ENCODE measurements at places on chromosomes 5 and 9.

DNA sequence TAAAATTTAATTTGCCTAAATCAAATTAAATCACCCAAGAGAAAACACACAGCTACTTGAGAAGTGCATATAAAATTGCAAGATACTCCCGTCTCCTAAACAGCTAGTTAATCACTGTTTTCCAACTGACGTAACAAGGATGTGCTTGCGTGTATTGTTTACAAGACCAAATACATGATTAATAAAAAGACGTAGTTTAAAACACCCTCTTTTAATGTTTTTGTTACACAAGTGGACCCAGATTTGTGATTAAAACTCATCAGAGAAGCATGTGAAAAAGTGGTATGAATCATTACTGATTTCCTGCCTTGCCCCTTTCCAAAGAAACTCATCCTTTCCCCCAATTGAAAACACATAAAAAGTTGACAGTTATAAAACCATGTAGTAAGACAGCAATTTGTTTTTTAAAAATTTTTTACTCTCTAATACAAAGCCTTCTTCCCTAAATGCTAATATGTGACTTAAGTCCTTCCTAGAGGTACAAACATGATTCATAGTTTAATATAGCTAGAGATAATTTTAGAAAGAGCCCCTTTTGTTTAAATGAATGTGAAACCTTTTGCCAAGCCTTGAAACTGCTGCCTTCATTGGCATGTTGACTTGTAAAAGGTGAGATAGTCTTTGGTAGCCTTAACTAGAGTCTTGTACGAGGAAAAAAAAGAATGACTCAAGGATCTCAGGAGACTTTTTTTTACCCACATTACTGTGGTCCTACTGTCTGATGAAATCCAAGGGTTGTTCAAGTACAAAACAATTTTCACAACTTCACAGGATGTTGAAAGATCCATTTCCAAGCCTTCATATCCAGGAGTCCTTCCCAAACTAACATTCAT is 61.4 kb upstream of the FST start:
- no peak for DNase-seq

DNA sequence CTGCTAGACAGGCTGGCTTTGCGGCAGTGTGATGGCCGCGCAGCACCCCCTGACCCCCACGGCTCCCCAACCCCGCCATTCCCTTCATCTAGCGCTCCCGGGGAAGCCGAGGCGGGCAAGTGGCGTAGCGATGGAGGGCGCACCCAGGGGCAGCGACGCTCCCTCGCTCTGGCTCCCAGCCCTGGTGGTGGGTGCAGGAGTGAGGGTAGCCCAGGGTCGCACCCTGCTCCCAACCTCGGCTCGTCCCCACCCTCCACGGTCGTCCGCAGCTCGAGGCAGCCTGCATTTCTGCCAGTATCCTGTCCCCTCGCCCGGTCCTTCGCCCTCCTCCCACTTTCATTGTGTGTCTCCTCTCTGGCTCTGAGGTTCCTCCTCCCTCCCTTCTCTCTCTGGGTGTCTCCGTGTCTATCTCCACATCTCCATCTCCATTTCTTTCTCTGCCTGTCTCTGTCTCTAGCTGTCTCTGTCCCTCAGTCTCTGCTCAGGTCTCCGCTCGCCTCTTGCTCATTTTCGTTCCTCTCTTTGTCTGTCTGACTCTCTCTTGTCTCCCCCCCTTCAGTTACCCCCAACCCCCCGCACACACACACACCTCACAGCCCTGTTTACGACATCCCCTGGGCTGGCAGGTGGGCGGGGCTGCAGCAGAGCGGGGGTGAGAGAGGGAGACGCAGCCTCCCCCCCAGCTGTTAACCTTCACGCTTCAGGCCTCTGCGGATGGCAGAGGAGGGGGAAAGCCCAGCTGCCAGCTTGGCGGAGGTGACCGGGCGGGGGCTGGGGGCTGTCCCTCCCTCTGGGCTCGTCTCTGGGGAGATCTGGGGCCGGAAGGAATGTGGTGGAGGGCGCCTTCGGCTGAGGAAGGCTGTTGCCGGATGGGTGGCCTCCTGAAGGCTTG is 48.7 kb upstream of the PSD2 start:
- peak; percentile 69 for DNase-seq

DNA sequence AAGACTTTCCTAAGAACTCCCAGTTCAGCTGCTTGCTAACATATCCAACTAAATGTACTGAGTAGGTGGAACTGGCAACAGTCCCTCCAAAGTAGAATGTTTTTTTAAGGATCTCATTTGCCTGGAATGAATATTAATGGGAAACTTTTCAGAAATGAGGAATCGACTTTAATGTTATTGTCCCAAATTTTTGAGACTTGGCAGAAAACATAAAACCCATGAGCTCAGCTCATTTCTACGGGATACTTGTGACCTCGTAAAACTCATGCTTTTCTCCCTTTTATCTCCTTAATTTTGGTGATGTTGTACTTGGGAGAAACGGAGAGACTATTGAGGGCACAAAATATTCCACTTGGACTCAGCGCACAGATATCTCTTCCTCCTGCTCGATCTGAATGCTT is 296.8 kb downstream of the EBF1 start:
- no peak for DNase-seq

- no peak for DNase-seq
These were observed 245.4 kb downstream of the MLLT3 start for GRCh38 chr9:20376731-20377375.

DNA sequence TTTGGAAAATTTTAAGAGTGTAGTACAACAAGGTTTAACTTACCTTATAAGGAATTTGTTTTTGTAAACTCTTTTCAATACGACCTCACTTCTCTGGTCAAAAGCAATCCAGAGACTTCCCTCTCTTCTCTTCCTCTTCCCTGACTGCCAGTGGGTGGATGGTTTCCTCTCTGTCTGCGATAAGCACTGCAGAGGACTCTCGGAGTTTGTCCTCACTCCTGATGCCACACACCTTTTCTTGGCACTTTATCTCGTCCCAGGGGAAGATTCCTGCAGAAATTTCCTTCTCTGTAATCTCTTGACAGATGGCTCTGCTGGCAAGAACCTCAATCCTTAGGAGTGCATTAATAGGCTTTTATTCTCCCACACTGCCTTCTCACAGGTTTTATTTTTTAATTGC is 641.6 kb downstream of the NR2F1-AS1 start:
- no peak for DNase-seq

- DNase-seq: no peak
These were observed 7.1 kb upstream of the PCA3 start for GRCh38 chr9:76756941-76757673.
